ENCODE measurements at places on chromosomes 13 and 19.

DNA sequence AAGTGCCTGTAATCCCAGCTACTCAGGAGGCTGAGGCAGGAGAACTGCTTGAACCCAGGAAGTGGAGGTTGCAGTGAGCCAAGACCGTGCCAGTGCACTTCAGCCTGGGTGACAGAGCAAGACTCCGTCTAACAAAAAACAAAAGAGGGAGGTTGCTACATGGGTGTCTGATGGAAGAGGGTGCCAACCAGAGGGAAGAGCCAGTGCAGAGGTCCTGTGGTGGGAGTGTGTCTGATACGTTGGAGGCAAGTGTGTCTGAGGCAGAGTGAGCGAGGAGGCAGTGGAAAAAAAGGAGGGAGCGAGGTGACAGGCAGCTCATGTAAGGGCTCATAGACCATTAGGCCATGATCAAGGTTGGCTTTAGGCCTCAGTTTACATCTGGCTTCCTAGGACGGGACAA, 6.8 kb downstream of the PDE4A start:
- no peak for DNase-seq

GRCh38 chr19:1128106-1128505, 24.3 kb downstream of the GPX4 start:
- no peak for DNase-seq

GRCh38 chr13:35996360-35996759, 134.8 kb downstream of the DCLK1 start:
- no peak for DNase-seq

DNA sequence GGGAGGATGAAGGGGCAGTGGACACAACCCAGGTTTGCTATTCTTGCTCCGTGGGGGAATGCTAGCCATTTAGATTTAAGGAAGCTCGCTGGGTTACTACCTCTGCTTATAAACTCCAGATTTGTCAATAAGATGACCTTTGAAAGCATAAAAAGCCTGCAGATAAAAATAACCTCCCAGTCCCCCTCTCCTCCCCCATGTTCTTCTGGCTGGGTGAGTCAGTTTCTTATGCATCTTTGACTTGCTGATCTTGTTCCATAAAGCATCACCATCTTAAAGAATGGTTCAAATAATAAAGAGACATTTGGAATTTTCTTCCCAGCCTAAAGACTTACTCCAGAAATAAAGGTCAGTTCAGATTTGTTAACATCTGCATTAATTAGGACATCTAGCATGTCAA, 118.3 kb upstream of the RNF113B start:
- no peak for DNase-seq

- peak; percentile 6 for DNase-seq
Measured at GRCh38 chr19:3471954-3472655, 8.2 kb downstream of the SMIM24 start.

DNA sequence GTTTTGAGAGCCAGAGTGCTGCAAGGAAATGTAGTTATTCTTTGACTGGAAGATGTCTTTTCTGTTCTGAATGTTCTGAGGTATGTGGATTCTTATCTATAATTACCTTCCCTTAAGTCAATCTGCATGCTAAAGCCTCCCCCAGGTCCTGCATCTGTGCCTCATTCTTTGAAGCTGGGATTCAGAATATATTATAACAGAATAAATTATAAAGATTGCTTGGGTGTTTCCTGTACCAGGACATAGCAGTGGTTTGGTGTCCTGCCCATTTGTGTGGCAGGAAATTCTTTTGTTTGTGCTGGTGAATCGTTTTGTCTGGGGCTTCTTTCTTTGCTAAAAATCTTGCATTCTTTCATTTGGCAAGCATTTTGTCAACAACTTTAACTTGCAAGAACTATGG, 60.2 kb downstream of the ITGBL1 start:
- DNase-seq: no peak

DNA sequence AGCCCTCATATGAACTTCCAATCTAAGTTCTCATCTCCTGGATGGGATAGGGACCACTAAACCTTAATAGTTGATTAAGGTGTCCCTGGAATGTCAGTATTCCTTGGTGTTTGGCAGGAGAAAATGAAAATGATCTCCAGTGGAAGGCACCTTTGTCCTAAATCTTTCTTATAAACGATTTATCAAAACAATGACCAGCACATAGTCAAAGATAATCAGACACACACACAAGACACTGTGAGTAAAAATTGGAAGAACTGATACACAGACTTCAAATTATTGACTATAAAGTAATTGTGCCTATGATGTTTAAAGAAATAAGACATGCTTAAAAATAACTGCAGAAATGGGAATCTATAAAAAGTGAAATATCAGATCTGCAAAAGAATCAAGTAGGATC, 13.7 kb downstream of the CEBPA start:
- no peak for DNase-seq

GRCh38 chr13:51920267-51920666, 58.5 kb downstream of the CCDC70 start:
- DNase-seq: no peak

DNA sequence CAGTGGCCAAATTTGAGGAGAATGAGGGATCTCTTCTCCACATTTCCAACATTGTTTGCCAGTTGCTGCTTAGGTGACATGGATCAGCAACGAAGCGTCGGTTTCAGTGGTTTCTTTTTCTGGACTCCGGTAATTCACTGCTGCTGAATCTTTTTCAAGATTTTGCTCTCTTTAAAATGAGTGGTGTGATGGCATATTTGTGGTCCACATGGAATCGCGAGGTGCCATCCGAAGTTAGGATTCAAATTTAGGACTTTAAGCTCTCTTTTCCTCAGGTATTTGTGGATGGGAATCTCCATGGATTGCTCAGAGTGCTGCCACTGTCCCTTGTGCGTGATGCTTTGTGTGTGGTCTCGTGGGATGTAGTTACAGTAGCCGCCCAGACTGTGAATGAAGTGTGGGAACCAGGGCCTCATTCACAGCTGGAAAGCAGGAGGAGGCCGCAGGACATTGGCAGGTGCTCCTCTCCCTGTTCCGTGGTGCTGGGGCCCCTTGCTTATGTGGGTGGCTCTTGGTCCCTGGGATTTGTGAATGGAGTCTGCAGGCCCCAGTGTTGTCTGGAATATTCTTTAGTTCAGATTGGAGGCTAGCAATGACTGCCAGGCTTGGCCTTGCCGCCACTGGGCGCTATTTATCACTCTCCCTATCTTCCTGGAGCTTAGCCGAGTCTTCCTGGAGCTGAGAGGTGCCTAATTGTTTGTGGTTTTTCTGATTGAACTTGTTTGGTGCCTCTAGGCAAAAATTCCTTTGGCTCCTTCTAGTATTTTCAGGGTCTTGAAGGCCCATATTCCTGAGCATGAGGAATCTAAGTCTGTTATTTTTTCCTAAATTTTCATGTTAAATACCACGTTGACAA, 1.5 kb downstream of the ILF3 start:
- DNase-seq: no peak

DNA sequence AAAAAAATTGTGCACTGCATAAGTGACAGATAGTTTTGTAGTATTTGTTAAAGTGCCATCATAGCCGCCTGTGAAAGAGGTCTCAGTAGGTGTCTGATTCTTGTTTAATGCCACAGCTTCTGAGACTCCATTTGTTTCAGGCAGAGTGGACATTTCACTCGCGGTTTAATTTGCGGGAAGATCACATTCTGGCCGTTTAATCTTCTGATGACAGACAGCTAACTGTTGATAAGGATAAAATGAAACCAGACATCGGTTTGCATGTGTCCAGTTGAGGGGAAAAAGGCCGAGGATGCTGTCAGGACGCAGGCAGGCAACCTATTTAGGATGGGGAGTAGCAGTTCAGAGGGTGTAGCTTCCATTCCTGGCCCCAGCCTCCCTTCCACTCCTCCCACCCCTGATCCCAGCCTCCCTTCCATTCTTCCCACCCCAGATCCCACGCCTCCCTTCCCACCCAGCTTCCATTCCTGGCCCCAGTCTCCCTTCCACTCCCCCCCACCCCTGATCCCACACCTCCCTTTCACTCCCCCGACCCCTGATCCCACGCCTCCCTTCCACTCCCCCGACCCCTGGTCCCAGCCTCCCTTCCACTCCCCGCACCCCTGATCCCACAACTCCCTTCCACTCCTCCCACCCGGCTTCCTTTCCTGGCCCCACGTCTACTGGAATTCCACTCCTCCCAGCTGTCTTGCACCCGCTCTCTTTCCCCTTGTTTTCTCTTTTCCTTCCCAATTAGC, 23.8 kb downstream of the ATP11A start:
- DNase-seq: no peak

GRCh38 chr13:95870421-95870820, 182.8 kb downstream of the UGGT2 start:
- DNase-seq: no peak

GRCh38 chr19:29625186-29625651, 19.1 kb downstream of the POP4 start:
- DNase-seq: no peak

GRCh38 chr19:45205810-45206209, 27.2 kb downstream of the BLOC1S3 start:
- DNase-seq: no peak

GRCh38 chr13:112475889-112476288, 99.7 kb downstream of the SPACA7 start:
- DNase-seq: no peak

DNA sequence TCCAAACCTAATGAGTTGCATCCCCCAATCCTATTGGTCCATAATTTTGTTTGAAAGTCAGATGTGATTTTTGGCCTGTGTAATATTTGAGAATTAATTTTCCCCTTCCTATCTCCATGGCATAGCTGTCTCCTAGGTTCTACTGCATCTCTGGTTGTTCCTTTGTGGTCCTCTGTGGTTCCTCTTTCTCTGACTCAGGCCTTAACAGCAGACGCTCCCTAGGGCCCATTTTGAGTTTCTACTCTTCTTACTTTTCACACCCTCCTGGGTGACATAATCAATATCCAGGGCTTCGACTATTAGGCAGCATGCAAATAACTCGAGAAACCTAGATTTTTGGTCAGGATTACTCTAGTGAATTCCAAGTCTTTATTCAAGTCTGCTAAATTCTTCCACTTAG, 160.7 kb downstream of the RFC3 start:
- no peak for DNase-seq

DNA sequence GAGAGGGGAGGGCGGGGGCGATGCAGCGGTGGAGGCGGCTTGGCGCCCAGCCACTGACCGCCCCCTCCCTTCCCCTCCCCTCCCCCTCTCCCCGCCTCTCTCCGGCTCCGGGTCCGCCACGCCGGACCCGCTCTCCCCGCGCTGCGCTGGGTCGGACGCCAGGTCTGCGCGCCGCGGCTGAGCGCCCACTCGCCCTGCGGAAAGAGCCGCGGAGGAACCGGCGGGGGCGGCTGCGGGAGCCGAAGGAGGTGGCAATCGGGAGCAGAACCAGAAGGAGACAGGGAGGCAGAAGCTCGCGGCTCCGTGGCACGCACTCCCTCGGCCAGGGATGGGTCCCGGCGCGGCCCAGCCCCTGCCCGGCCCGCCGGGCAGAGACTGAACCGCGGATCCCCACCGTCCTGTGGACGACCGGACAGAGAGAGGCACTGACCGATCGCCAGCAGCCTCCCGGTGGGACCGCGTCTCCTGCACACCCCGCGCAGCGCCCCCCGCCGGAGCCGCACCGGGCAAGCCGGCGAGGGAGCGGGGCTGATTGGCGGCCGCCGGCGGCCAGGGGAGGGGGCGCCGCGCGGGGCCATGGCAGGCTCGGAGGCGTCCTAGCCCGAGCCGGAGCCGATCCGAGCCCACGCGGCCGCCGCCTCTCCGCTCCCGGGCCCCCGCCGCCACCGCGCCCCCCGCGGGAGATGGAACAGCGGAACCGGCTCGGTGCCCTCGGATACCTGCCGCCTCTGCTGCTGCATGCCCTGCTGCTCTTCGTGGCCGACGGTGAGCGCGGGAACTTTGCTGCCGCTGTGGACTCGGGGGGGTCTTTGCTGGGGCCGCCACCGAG, at the start of gene VSTM2B:
VSTM2B (plus strand) TSS at position 94 of the 829 bp plus-strand sequence; CDS start at position 684, 590 bp downstream.
- no peak for DNase-seq

DNA sequence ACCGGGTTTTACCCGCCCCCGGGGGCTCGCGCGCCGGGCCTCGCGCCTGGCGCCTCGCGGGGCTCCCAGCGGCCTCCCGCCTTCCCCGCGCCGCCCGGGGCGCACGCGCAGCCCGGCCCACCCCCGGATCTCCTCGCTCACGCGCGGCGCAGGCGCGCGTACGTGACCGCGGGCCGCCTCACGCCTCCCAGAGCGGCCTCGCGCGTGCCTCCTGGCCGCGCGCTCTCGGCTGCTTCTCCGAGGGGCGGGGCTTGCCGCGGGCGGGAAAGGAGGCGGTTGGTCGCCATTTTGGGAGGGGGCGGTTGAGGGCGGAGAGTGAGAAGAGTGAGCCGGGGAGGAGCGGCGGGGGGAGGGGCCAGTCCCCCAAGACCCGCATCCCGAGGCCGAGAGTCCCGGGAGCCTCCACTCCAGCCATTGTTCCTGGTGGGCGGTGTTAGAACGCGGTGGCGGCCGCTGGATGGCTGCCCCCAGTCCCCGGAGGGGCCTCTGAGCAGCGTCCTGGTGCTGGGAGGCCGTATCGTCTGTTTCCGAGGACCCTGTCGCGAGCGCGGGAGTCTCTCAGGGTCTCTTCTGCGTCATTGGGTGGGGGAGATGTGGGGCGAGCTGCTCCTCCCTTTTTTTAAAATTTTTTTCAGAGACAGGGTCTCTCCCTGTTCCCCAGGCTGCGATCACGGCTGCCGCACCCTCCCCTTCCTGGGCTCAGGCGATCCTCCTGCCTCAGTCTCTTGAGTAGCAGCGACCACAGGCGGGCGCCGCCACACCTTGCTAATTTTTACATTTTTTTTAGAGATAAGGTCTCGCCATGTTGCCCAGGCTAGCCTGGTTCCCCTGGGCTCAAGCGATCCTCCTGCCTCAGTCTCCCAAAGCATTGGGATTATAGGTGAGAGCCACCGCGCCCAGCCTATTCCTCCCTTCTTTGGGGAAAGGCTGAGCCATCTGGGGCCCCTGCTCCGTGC, at the start of gene ZNF541:
ZNF541 (minus strand) TSS at position 78 of the 956 bp plus-strand sequence. CDS start 17,292 bp downstream, outside the sequence.
- DNase-seq: no peak
